RCC 7860 (cell line): ENCODE measurements at places on chromosomes 2 and 18.
A peak's percentile ranks its signal among the peaks of the same experiment; 100 is the strongest.

DNA sequence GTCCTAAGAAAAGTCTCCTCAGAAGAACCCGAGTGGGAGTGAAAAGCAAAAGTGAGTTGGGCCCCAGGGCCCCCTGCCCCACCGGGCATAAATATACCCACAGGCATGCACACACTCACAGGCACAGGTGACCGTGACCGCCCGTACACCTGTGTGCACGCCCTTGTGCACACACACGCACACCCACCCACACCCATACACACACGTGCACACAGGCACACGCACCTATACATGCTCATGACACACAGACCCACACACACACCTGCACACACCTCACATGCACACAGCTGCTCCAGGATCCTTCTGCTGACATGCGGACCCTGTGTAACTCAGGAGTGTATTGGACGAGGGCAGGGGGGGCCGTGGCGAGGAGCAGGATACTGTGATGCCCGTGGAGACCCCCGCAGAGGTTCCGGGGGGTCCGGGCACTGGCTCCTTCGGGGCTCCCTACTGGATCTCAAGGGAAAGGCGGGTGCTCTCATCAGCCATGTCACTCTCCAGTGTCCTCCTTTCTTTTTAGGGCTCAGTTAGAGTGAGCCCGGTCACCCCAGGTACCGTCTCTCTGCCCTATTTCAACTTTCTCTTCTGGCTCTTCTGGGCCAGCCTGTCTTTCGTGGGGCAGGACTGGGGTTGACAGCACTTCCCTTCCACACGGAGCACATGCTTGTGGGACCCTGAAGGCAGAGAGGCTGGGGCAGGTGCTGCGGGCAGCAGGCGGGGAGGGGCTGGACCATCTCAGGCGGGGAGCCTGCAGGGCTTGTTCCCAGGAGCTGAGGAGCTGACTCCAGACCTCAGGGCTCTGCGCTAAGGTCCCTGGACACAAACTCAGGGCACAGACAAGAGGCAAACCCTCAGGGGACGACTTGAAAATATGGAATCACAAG, 48.5 kb downstream of the TPO start:
- DNase-seq: no peak

GRCh38 chr2:69693775-69694450, 48.0 kb upstream of the ANXA4 start:
- no peak for DNase-seq

- no peak for DNase-seq
Measured at GRCh38 chr2:238378230-238379095, 48.3 kb upstream of the ASB1 start.

- DNase-seq: no peak
Measured at GRCh38 chr2:56475191-56475590, 291.4 kb downstream of the CCDC85A start.

DNA sequence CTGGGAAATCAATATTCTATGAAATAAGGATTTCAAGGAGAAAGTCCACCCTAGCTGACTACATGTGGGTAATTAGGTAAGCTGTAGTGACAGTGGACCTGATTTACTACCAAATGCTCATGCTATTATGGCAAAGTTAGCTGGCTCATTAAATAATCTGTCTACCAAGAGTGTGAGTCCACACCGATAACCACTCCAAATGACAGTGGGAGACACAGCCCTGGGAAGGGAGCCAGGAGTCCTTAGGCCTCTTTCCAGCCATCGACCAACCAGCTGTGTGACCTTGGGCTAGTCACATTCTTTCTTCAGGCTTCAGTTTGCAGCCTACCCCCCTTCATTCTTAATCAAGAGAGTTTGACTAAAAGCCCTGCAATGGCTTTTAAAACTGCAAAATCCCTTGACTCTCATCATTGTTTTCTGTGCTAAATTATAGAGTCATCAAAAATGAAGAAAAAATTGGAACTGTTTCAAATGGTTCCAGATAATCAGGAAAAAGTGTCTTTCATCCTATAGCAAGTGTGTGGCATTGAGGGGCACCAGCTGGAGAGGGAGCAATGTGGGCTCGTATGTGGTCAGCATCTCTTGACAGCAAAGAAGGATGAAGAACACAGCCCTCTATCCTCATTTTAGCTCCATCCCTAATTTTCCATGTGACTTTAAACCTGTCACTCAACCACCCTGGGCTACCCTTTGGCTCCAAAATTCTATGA, 45.6 kb upstream of the SLC14A2 start:
- no peak for DNase-seq

DNA sequence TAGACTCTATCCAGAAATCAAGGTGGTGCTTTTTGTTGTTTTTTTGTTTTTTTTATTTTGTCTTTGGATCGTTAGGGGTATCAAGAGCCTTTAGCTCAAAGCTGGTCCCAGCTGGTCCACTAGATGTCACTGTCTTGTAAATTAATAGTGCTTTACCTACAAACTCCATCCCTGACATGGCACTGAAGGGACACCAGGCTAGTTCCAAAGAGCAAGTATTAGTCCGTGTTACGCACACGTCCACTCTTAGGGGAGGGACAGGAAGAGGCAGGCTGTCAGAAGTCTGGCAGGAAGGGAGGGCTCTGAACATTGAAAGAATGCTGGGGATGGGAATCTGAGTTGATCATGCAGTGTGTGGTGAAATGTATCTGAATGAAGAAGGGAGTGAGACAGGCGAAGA, 85.9 kb upstream of the CCBE1 start:
- peak; percentile 84 for DNase-seq

- no peak for DNase-seq
Measured at GRCh38 chr2:124395961-124396360, 370.9 kb downstream of the CNTNAP5 start.

- no peak for DNase-seq
Measured at GRCh38 chr18:27249933-27250332, 64.8 kb upstream of the CHST9 start.

DNA sequence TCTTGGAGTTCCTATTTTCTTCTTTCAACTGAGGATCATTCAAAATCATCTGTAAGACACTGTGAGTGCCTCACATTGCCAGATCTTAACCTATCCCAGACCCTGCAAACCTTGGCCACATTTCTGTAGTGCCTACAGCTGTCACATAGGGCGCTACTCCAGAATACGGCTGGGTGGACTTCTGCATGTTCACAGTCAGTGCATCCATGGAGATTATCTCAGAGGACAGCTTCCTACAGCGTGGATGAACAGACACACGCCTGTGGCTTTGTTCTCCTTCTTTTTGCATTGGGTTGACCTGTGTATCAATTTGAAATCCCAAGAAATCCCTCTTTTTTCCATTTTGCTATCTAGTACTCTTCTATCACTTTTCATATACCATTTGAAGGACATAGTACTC, 1.9 kb upstream of the KLHL29 start:
- no peak for DNase-seq

- no peak for DNase-seq
Measured at GRCh38 chr18:61503688-61504087, 170.5 kb downstream of the CDH20 start.

DNA sequence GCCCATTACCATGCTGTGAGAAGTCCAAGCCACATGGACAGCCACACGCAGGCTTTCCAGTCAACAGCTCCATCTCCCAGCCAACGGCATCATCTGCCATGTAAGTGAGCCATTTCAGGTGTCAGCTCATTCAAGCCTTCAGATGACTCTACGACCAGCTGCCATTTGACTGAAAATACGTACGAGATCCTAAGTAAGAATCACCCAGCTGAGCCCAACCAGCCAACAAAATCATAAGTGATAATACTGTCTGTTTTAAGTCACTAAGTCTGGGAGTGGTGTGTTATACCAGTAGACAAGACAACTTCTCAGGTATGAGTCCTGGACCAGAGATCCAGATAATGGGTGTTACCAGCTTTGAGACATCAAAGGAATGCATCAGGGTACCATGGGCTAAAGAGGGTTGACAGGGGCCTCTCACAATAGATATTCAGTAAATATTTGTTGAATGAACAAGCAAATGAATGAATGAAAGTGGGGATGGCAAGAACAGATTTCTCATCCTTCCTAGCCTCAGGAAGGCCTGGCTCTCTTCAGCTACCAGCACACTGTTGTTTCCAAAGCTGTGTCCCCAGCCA, 52.9 kb upstream of the CTIF start:
- DNase-seq: no peak

DNA sequence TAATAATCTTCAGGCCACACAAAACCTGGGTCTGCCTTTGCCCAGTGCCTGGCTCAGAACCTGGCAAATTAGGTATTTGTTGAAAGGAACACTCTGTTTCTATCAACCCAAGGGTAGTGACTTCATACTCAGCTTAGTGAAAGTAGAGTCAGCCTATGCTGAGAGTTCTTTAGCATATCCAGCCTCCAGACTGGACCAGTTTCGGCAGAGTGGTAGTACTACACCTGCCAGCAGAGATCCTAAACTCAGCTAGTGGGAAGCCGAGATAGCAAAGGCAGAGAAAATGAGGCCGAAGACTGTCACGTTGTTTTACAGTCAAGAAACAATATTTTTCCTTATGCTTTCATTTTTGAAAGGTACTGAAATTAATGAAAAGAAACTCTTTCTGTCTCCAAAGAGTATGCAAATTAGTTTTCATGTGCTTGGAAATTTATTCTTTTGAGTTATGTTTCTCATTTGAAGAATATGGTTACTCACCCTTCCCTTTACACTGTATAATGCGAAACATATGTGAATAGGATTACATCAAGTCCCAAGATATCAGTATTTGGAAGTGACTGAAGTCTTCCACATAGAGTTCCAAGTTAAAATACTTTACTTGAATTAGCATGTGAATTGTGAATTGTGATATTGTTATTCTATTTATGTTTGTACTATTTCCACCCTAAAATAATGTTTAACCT, 52.2 kb upstream of the UGP2 start:
- no peak for DNase-seq

DNA sequence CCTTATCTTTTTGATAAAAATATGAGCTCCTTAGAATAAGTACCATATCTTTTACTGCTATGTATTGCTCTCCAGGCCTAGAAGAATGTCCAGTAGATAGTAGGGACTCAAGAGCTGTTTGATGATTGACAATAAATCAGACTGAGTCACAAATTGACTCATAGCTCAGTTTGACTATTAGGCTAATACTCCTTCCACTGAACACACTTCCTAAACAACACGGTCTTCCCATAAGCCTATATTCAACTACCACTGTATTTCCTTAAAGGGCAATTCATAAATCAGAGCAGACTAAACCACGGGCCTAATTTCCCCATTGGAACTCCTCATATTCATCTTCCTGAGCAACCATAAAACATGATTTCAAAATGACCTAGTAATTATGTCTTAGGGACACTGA, 258.5 kb downstream of the ALK start:
- no peak for DNase-seq

- DNase-seq: peak; percentile 34
Measured at GRCh38 chr2:28286678-28287077, 106.0 kb upstream of the FOSL2 start.

DNA sequence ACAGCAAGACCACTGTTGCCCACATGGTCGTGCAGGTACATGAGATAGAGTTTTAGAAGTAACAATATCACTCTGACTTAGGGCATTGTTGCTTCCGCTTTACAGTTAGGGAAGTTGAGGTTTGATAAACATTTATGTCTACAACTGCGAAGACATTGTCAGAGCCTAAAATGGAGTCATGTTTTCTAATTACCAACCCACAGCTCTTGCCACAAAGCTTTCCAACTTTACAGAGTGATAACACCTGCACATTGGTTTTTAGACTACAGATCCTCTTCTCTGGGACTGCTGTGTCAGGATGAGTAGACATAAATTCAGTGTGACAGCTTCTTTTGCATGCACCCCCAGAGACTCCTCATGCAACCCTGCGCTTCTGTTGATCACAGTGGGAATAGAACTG, 119.0 kb downstream of the FEZ2 start:
- no peak for DNase-seq

GRCh38 chr2:134201533-134201932, 52.3 kb upstream of the MGAT5 start:
- no peak for DNase-seq

GRCh38 chr2:196076778-196077568, 8.3 kb upstream of the DNAH7 start:
- no peak for DNase-seq

- no peak for DNase-seq
Measured at GRCh38 chr18:73355121-73355520, 487.3 kb upstream of the NETO1 start.

- no peak for DNase-seq
Measured at GRCh38 chr2:233025706-233026105, 6.8 kb upstream of the NEU2 start.

GRCh38 chr18:7817575-7818230, 250.6 kb downstream of the PTPRM start:
- DNase-seq: no peak

DNA sequence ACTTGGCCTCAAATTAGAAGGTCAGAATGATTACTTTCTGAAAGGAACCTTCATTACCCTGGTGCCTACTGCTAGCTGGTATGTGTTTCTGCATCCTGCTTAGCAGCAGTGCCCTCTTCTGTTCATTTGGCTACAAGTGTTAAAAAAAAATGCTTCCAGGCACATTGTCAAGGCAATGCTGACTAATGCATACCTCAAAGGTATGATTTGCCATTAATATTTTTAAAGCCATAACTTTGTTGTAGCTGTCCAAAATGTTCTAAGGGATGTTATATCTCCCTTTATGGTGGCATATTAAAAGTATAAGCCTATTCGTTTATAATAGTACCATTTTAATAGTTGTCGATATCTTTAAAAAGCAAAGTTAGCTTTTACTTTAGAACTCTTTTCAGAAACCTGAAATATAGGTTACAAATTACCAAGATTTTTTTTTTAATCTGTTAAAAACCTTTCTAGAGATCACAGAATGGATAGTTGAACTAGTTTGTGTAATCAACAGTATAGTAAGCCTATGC, 52.0 kb upstream of the FAM171B start:
- DNase-seq: peak; percentile 67

- no peak for DNase-seq
Measured at GRCh38 chr2:140601801-140602200, 1529.0 kb downstream of the LRP1B start.

GRCh38 chr2:41966431-41966893, 81.4 kb upstream of the PKDCC start:
- DNase-seq: peak; percentile 85

DNA sequence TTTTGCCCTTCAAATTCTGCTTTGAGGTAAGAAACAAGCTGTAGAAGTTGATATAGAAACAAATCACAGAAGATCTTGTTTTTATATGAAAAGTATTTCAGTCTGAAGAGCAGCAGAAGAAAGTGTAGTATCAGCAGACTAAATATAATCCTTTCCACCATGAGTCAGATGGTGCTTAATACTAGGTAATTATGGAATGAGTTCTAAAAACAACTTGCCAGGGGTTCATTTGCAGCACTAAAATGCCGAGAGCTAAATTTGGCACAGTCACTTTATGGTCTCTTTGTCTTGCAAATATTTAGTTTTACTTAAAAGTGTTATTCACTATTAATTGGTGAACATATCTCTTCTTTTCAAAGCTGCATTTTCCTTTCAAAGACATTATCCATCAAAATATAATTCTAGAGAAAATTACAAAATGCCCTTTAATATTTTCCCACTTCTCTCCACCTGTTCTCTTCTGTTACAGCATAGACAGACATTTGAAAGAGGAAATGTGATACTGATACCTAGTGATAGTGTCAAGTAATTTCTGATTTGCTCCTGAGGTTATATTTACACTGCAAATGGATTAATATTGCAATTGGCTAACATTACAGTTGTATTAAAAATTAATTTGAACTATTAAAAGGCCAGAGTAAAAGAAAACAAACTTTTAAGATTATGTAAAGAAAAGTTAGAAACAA, 5.3 kb downstream of the MYL1 start:
- DNase-seq: no peak
